Hematopoietic multipotent progenitor cell treated with erythropoietin and hydrocortisone succinate and interleukin-3 and kit ligand, for 17 days (in vitro differentiated cells): ENCODE measurements at places on chromosomes 6 and 20.

GRCh38 chr6:94727710-94728109, 849.6 kb upstream of the MANEA start:
- DNase-seq = no peak

- no peak for DNase-seq
Observed at GRCh38 chr6:144156991-144157390, 6.7 kb downstream of the STX11 start.

DNA sequence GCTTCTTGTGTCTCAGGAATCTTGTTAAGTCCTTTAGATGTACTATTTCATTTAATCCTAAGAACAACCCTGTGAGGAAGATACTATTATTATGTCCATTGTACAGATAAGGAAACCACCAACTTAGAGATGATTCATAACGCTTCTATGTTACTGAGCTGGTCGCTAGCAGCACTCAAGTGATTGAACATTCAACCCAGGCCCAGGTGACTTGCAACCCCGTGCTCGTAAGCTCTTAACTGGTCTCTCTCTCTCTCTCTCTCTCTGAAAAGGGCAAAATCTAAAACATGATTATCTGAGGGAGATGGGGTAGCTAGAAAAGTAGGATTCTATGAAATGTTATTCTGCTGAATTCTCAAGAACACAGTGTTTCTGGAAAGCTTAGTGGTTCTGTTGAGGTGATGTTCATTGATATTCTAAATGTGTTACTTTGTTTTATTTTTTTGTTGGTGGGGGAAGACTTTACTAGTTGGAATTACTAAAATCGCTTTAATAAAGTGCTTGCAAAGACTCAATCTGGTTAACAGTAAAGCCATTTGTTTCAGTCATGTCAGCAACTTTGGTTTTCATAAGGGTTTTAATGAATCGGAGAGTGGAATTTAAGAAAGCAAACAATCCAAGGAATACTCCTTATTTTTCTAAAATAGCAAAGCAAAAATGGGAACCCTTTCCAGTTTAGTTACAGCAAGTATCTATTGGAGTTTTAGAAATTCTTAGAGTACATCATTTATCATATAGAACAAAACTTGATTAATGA, 265.0 kb upstream of the TAB2 start:
- DNase-seq = no peak

DNA sequence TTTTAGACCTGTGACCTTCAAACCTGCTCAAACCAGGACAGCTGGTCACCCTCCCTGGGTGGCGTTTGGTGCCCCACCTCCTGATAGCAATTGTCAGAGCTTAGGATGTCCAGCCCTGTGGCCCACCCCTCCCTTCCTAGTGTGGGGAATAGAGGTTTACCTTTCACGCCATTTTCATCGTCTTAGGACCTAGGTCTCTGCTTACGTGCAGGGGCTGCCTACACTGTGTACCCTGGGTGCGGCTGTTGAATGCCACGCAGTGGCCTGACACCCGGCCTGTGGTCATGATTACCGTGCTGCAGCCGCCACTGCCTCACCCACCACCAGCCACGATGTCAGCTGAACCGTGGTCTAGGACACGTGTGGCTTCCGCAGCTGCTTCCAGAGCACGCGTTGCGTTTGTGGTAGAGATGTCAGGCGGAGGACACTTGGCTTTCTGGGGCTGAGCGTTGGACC, 157.3 kb downstream of the DTNBP1 start:
- no peak for DNase-seq

- DNase-seq = no peak
Observed at GRCh38 chr6:169626649-169627048, 75.2 kb downstream of the WDR27 start.

DNA sequence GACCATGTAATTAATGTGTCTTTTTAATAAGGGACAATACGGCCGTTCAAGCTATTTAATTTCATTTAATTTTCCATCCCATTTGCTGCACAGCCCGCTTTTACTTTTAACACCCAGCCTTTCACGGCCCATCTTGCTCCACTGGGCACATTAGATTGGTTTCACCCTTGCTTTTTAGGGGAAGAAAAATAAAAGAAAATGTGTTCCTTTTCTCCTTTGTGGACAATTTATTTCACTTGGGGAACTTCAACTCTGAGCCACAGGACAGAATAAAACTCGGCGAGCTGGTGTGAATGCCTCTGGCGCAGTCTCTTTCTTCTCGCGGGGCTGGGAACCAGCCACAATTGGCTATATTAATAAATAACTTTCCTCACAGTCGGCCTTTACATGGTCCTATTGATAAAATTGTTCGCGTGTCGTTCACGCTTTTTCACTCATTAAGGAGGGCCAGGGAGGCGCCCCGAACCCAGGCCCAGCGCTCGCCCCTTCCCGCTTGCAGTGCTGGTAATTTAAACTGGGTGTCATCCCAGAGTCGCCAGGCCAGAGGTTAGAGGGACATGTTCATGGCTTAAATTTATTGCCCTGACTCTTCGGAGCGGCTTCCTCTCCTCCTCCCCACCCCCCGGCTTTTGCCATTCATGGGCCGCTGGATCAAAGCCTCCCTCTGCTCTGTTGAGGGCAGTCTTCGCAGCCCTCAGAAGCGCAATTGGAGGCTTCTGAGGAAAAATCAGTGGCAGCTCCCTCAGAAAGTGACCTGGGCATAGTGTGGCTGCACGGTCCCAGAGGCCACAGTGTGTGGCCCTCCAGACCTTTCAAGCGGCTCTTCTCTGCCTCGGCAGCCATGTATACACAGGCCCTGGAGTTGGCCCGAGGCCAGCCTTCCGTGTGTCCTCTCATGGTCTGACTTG, 2.2 kb upstream of the PRDM13 start:
- peak; percentile 9 for DNase-seq

DNA sequence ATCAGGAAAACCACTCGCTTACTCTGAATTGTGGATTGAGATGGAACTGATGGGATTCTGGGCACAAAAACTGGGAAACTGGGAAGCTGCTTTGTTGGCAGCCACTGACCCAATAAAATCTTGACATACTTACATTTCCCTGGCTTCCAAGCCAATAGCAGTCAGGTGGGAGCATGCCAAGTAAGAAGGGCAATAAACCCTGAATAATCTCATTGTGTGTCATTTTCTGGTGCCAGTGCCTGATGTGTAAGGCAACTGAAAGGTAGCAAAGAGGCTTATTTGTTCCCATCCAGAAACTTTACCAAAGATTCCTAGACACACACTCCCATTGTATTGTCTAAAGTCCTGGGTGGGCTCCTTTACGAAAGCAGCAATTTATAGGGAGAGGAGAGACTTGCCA, 93.2 kb downstream of the TBX18 start:
- DNase-seq = no peak

- no peak for DNase-seq
Observed at GRCh38 chr6:161961796-161962195, 687.9 kb upstream of the AGPAT4 start.

GRCh38 chr20:63846888-63847236, 14.4 kb upstream of the ABHD16B start:
- no peak for DNase-seq

- DNase-seq = no peak
Observed at GRCh38 chr20:29296256-29297230, 1960.9 kb upstream of the DEFB115 start.

DNA sequence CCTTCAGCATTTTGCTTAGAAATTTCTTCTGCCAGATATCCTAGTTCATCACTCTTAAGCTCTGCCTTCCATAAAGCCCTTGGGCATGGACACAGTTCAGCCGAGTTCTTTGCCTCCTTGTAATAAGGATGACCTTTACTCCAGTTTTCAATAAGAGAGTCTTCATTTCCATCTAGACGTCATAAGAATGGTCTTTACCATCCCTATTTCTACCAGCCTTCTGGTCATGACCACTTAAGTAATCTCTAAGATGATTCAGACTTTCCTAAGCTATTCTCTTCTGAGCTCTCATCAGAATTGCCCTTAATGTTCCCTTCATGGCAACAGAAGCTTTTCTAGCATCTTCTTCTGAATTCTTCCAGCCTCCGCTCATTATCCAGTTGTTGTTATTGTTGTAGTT, 126.1 kb downstream of the TFAP2C start:
- DNase-seq = no peak

DNA sequence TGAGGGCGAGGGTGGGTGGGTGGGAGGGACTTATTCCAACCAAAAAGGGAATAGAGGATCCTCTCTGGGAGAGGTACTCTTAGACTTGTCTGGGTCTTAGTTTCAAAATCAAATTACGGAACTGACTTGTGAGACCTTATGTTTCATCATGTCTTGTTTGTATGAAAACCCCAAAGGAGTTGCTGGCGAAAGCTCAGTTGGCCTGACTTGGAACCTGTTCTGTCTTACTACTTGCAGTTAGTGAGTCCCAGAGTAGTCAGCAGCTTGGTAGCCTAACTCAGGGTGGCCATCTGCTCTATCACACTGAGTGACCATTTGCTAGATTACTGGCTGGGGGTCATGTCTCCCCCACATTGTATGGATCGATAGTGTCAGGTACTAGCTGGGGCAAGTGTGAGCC, 114.9 kb upstream of the MOCS1 start:
- DNase-seq = no peak

GRCh38 chr6:80771941-80772340, 665.5 kb downstream of the BCKDHB start:
- no peak for DNase-seq

GRCh38 chr20:58518896-58519593, 3.8 kb upstream of the APCDD1L start:
- DNase-seq = no peak

GRCh38 chr20:46683668-46683938, 5.6 kb downstream of the TP53RK start:
- no peak for DNase-seq

GRCh38 chr6:154847318-154847717, 114.1 kb downstream of the SCAF8 start:
- no peak for DNase-seq

- DNase-seq = no peak
Observed at GRCh38 chr6:21591446-21591845, 2.1 kb upstream of the SOX4 start.

DNA sequence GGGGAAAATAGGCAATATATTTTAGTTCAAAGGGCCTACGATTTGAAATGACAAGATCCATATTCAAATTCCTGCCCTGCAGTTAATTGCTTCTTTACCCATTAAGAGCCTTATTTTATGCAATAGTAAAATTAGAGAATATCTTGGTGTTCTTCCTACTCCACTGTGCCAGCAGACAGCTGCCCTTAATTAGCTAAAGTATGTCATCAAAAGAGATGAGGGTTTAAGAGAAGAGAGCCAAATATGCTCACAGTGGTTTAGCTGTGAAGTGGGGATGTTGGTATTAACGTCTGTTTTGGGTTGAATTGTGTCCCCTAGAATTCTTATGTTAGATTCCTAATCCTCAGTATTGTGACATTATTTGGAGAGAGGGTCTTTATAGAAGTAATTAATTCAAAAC, 148.1 kb downstream of the MOXD1 start:
- no peak for DNase-seq

DNA sequence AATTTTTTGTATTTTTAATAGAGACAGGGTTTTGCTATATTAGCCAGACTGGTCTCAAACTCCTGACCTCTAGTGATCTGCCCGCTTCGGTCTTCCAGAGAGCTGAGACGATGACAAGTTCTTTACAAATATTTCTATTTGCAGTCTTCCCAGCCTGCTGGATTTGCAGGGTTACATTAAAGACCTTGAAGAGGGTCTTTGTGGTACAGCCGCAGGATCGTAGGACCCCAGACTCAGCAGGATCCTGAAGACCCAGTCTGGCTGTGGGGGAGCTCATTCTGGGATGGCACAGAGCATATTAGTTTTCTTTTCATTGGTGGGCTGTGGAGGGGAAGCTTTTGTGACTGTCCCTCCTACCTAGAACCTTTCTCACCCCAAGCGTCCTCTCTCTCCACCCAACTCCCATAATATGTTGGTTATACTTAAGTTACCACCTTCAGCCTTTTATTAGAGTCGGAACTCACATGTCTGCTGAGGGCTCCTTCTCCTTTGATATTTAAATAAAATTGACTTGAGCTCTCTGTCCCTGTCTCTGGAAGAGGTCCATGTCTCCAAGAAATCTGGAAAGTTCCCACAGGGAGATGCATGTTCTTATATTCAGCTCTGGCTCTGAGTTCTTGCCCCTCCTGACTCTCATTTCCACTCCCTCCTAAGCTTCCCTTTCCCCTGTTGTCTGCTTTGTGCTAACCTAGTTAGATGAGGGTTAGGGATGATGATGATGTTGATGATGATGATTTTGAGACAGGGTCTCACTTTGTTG, 72.0 kb downstream of the TIAM2 start:
- DNase-seq = no peak

- no peak for DNase-seq
Observed at GRCh38 chr20:58359441-58359840, 29.6 kb upstream of the VAPB start.

GRCh38 chr20:50363027-50363426, 147.2 kb upstream of the PTPN1 start:
- no peak for DNase-seq

GRCh38 chr6:105469946-105470345, 67.1 kb upstream of the PREP start:
- DNase-seq = no peak

DNA sequence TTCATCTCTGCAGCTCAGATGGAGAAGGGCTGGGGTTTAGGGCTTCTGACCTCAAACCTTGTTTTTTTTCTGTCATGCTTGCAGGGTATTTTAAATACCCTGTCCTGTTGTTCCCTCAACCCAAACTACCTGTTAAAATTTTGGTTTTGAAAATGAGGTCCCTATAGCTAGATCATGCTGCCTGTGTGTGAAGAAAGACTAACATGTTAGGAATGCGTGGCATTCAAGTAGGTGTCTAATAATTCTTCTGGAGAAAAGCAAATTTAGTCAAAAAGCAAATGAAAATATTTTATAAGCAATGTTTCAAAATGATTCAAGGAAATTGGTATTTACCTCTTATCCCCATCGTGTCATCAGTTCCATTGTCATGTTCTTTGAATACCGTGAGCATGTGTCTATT, 77.2 kb upstream of the C20orf144 start:
- no peak for DNase-seq

DNA sequence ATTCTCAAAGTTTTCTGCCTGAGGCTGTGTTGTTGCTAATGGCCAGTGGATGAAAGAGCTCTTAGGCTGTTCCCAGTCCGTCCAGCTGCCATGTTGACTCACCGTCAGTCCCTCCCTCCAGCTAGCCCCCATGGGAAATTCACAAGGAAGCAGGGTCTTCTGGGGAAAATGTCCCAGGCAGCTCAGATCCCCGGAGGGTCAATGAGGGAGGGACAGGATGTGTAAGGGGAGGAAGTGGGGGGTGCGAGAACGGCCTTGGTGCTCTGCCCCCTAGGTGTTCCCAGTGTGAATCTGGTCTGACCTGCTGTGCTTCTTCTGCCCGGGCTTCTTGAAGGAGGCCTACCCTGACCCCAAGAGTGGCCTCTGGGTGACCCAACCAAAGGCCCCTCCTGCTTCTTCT, 65.9 kb downstream of the CEBPB start:
- no peak for DNase-seq

DNA sequence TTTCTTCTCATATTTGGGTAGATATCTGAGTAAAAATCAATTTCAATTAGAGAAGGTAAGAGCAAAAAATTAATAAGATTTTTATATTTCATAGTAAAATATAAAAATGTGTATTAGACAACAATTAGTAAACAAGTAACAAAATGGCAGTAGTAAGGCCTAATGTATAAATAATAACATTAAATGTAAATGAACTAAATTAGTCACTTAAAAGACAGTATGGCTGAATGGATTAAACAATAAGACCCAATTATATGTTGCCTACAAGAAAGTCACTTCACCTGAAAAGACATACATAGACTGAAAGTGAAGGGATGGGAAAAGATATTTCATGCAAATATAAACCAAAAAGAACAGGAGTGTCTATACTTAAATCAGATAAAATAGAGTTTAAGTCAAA, 147.6 kb downstream of the TRMT11 start:
- DNase-seq = no peak
